ENCODE measurements at places on chromosomes 1 and 21.

- DNase-seq, result no peak
These were observed 4.7 kb upstream of the DENND2D start for GRCh38 chr1:111204983-111205713.

GRCh38 chr1:26285366-26286063 is 5.6 kb downstream of the SH3BGRL3 start:
- DNase-seq, result no peak

- DNase-seq, result no peak
These were observed 54.8 kb downstream of the NGF start for GRCh38 chr1:115283249-115283648.

DNA sequence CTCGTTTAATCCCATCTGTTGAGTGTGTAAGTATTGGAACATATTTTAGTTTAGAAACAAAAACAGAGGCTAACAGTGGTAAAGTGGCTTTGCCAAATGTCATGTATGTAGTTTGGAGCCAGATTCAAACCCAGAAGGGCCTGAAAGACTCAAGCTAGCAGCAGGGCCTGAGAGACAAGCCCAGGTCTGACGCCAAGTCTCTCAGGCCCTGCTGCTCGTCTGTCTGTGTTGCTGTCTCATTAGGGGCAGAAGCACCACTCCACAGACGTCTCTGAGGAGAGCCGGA is 8.3 kb downstream of the CITED4 start:
- no peak for DNase-seq

GRCh38 chr21:44089001-44089911 is 17.9 kb upstream of the PWP2 start:
- DNase-seq, result peak; percentile 57

DNA sequence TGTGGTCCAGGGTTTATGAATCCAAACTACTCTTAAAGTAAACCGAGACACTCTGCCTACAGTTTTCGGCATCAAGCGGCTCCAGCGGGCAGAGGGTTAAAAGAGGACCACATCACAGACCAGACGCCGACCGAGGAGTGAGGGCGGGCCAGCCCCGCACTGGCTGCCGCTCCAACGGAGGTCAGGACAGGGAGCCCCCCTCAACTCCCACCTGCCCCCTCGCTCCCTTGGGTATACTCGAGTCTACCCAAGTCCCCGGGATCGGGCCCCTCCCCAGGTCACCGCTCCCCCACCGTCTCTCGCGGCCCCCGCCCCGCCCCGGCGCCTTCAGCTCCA is 312 bp downstream of the ARNT start:
- DNase-seq, result no peak

DNA sequence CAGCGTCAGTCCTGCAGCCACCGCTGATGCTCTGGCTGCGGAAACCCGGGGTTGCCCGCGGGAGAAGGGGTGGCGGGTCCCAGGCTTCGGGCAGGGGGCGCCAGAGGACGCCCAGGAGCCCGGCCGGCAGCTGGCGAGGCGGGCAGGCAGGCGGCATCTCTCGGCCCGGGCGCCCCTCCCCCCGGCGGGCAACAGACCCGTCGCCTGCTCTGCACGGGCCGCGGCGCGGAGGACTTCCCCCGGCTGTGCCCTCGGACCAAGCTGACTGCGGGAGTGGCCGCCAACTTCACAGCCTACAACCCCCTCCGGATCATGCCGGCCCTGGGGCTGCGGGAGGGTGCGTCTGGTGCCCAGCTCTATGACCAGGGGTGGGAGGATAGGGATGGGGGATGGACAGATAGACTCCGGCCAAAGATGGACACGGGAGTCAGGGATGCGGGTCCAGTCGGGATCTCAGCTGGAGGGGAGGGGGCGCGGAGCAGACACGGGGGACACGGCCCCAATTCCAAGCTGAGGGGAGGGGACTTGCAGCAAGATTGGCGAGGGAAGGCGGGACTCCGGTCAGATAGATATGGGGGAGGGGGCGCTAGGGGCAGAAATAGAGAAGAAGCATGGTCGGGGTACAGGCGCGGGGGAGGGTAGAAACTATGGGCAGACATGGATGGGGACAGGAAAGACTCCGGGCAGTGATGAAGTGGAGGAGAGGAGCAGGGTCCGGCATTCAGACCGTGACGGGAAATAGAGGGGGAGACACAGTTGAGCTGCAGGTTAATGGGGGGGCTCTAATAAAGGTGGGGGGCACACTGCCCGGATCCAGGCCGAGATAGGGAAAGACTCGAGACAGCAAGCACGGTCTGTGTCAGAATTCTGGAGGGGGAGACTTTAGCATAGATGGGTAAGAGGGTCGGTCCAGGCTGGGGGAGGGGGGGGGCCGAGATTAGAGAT is 1.1 kb downstream of the ADGRB2 start:
- DNase-seq, result peak; percentile 65

DNA sequence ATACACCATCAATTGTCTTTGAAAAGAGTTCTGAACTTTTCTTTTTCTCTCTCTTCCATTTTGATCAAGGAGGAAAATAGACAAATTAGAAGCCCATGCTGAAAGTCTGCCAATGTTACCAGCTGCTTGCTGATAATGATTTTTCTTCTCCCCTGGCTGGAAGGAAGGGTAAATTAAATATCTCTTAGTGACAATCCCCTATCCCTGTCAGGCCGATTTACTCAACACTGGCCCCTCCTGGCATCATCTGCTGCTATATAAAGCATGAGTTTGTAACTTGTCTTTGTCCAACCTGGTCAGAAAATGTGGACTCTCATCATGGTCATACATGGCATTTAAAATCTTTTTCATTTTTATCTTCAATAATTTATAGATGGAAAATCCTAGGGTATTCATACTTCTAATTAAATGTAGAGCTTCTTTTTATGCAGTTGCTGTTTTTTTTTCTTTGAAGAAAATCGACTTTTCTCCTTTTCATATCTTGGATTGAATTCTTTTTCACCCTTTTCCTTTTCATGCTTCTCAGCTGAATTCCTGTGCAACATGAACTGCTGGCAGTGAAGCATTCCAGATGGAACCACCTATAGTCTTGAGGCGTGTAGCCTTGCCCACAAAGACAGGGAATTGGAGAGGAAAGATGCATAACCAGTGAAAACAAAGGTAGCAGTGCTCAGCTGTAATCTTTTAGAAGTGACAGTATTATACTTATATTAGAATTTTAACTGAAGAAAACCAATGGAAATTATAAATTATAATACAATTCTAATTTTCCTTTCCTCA is 214.7 kb upstream of the PTGFR start:
- DNase-seq, result no peak

DNA sequence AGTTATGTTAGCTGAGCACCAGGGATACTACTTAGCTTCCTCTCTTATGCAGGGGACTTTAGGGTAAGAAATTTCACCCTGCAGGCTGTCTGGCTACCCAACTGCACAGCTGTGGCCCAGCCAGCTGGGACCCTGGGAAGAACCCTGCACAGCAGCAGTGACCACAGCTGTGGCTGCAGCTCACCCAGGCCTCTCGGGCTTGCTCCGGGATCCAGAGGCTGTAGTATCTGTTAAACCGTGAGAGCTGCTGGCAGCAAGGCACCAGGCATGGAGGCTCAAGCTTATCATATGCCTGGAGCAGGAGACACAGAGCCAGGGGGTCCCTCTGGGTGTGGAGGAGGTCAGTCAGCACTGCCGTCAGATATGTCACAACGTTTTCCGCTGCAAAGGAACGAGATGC is 40.3 kb downstream of the URB1 start:
- no peak for DNase-seq

DNA sequence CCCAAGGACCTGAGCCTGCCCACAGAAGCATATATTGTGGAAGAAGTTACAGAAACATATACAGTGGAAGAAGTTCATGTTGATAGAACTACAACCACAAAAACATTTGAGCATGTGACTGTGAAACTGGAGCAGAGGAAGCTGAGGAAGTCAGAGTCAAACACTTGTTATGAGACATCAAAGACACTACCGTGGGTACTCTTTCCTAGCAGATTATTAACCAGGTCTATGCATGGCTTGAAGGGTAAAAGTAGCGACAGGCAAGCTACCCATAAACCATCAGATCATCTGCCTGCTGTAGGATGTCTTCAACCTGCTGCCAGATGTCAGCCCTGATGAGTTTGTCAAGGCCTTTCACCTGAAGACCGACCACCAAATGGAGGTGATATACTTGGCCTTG is 35.8 kb downstream of the IVNS1ABP start:
- no peak for DNase-seq
